ENCODE measurements at places on chromosomes 11 and 22. TPM values are rescaled to one million over a fixed set of nuclear protein-coding genes. Genes with fewer than 3 reads are reported as not detected.

DNA sequence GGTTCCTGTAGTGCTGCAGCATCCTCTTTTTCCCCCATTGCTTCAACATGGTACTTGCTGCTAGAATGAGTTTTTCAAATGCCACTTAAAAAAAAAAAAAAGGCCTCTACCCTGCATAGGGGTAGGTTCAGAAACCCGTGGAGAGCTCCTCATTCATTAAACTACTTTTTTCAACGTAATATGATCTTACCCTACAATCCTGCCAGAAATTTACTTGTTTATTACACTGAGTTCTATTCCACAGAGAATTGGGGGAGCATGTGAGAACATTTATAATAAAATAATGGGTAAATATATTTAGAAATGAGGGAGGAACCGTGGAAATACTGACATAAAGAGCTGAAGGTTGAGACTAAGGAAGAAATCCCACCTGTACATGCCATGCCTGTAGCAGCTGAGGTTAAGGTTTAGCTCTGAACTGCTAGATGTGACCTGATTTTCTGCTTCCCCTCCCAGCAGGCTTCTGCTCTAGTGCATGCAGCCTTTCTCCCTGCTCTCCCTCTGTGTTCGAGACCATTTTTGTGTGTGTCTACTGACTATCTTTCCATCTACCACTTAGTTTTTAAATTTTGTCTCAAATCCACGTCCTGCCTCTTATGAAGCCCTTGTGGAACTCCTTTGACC lies 225.7 kb downstream of the DDX10 start:
- DNase-seq, result no peak
- H3K27me3 ChIP-seq, result no peaks in the 10 kb centered on the region
- no peak overlapping the region for H3K27ac ChIP-seq
- H3K4me1 ChIP-seq, result peaks cover 11% of the 10 kb centered on the region
- no peak overlapping the region for H3K4me3 ChIP-seq

Gene IFITM10
- total RNA-seq, result not detected

DNA sequence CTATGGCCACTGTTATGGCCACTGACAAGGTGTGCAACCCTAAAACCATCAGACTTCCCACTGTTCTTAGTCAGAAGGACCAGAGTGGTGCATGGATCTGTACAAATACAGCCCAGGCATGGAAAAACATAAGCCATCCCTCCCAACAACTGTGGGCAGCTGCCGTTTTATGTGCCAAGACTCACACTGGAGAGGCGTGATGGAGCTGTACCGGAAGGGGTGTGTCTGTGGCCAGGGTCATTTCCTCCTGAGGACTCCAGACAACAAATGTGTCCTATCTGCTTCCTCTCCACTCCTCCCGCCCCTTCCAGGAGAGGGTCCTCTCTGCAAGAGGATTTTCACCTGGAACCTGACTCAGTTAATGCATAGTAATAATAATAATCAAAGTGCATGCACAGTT lies 29.5 kb downstream of the KCNJ1 start:
- H3K4me1 ChIP-seq, result no peaks in the 10 kb centered on the region
- H3K36me3 ChIP-seq, result no peaks in the 10 kb centered on the region
- H3K4me3 ChIP-seq, result no peak overlapping the region
- no peak for DNase-seq

- no peak for DNase-seq
- no peaks in the 10 kb centered on the region for H3K36me3 ChIP-seq
- no peak overlapping the region for H3K4me3 ChIP-seq
- peaks cover 19% of the 10 kb centered on the region for H3K4me1 ChIP-seq
These were observed 46.8 kb upstream of the SPATA19 start for GRCh38 chr11:133892126-133892525.

GRCh38 chr11:47067401-47067800 lies 109.3 kb downstream of the ARFGAP2 start:
- H3K4me3 ChIP-seq, result no peak overlapping the region
- peaks cover 10% of the 10 kb centered on the region for H3K4me1 ChIP-seq
- DNase-seq, result no peak
- no peaks in the 10 kb centered on the region for H3K27me3 ChIP-seq
- H3K27ac ChIP-seq, result no peak overlapping the region
- H3K36me3 ChIP-seq, result no peaks in the 10 kb centered on the region

DNA sequence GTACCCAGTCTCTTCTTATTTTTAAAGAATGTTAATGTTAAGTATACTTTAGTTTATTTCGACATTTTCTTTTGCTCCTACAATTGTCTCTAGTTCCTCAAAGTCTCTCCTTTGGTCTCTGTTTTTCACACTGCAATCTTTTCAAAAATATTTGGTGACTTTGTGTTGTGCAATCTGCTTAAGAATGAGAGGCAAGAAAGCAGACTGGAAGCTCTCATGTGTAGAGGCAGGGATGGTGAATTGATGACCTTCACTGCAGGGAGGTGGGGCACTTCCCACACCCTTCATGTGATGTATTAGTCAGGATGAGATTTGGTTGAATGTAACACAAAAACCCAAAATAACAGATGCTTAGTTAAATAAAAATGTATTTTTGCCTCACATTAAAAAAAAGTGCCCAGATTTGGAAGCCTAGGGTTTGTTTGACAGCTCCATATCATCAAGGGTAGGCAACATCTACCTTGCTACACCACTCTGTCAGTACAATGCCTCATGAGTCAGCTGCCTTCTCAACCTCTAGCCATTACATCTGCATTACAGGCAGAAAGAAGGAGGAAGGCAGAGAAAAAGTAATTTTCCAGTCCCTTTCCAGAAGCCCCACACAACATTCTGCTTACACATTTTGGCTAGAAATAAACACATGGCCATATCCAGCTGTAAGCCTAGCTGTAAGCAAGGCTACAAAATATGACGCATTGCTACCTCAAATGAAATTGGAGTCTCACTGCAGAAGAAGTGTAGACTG lies 3.8 kb upstream of the MMP27 start:
- H3K4me1 ChIP-seq, result no peaks in the 10 kb centered on the region
- DNase-seq, result no peak
- H3K36me3 ChIP-seq, result no peaks in the 10 kb centered on the region
- H3K27ac ChIP-seq, result no peak overlapping the region

Gene ANO1
- not detected for total RNA-seq

DNA sequence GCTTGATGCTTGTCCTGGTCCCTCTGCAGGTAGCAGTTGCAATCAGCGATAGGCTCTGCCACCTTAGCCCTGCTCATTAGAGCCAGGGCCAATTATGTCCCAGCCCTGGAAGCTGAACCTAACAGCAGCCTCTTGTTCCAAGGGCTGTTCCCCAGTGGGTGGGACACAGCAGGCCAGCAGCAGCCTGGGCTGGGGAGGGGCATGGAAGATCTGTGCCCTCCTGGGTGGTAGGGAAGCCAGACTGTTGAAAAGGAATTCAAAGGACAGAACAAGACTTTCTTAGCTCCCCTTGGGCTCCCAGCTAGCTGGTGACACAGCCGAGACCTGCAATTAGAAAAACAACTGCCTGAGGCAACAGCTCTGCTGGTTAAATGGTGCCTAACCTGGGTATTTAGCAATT lies 17.4 kb downstream of the DRD2 start:
- no peak overlapping the region for H3K27ac ChIP-seq
- H3K27me3 ChIP-seq, result no peaks in the 10 kb centered on the region
- H3K4me1 ChIP-seq, result peaks cover 21% of the 10 kb centered on the region
- H3K36me3 ChIP-seq, result no peaks in the 10 kb centered on the region
